ENCODE measurements at places on chromosomes 2 and 18. TPM values are rescaled to one million over a fixed set of nuclear protein-coding genes. Genes with fewer than 3 reads are reported as not detected.

DNA sequence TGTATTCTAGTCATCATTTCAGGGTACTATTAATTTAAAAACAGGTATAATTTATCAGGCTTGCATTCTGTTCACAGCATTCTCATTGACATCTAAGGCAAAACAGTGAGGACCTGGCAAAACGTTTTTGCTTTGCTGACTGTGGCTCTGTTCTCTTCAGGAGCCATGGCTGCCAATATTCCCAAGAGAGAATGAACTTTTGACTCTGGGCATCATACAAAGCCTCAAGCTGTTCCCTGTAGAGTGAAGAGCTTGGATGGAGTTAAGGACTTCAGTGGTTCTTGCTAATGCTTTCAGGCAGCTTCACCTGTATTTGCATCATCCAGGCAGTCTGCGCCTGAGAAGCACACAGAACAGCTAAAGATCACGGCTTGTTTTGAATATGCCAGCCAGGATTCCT, 65.9 kb upstream of the CAVIN2 start:
- DNase-seq = no peak

GRCh38 chr18:25467226-25467987, 115.4 kb upstream of the ZNF521 start:
- no peak for DNase-seq

DNA sequence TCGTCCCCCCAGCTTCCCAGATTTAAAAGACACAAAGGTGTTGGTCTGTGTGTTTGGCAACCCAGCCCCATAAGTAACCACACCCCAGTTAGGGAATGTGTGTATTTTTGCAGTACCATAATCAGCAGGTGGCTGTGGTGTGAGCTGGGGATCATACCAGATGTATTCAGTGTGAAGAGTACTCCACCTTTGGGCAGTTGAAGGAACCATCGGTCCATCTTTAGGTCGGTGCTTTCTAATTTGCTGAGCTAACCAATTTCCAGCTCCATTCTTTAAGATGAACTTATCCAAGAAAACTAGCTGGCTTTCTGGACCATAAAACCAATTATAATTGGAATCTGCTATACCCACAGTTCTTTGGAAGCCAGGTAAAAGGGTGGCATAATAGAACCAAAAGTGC, 3.2 kb downstream of the DSEL start:
- DNase-seq = no peak

TDRD15 gene
- 0.06 TPM for total RNA-seq

Data from left colon (tissue), 2 donors.